ENCODE measurements at places on chromosomes 7 and 10.

- no peak for DNase-seq
These were observed 7.1 kb upstream of the PRKAR1B start for GRCh38 chr7:734214-734613.

- DNase-seq = no peak
These were observed 1128.7 kb downstream of the CNTNAP2 start for GRCh38 chr7:147245274-147245673.

DNA sequence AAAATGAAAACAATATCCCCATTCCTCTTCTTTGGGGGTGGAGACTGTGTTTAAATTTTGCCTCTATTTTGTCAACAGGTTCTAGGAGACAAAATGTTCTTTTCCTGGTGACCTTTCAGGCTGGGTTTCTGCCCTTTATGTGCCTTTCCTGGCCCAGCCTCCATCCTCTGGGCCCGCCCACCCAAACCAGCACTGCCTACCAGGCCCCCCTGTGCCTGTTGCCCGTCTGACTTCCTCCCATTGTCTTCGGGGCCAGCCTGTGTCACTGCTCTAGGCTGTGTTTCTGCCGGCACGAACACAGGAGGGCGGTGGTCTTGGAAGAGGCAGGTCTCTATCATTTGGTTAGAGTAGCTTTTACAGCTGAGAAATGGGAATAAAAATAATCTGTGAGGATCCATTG lies 13.9 kb downstream of the TSPAN14 start:
- no peak for DNase-seq

DNA sequence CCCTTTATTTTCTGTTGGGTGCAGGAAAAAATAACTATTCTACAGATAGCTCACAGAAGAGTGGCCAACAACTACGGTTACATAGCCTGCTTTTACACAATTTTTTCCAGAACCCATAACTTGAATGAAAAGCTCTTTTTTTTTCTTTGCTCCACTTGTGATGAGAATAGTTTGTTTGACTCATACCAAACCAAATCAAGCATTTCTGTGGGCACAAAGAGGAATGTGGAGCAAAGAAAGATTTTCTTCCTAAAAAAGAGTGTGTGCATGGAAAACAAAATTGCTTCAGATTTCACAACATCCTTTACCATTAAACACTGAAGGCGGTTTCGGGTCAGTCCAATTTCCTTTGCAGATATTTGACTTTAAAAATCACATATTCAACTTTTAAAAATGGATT lies 54.8 kb upstream of the RAB11FIP2 start:
- DNase-seq = no peak

GRCh38 chr10:55283031-55283430 lies 482.0 kb upstream of the PCDH15 start:
- DNase-seq = no peak

- peak; percentile 5 for DNase-seq
These were observed 68.9 kb downstream of the MYOF start for GRCh38 chr10:93413252-93413689.

GRCh38 chr7:147912946-147913638 lies 677.5 kb upstream of the C7orf33 start:
- DNase-seq = no peak

- no peak for DNase-seq
These were observed 353 bp downstream of the EPHB6 start for GRCh38 chr7:142855114-142855743.

DNA sequence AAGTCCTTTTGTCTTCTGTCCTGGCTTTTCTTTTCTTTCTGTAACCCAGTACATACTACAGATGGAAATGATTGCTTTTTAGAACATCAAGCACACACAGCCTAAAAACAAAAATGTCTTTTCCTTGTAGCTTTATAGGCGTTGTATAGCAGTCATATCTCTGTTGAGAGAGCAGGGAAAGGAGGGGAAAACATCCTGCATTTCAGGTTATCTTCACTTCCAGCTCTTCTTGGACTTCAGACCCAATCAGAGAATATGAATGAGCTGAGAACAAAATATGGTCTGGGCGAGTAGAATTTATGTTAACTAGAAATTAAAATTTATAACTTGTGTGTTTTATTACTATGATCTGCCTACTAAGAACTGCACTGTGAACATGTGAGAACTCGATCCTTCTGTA lies 14.7 kb downstream of the TMEM60 start:
- DNase-seq = no peak

DNA sequence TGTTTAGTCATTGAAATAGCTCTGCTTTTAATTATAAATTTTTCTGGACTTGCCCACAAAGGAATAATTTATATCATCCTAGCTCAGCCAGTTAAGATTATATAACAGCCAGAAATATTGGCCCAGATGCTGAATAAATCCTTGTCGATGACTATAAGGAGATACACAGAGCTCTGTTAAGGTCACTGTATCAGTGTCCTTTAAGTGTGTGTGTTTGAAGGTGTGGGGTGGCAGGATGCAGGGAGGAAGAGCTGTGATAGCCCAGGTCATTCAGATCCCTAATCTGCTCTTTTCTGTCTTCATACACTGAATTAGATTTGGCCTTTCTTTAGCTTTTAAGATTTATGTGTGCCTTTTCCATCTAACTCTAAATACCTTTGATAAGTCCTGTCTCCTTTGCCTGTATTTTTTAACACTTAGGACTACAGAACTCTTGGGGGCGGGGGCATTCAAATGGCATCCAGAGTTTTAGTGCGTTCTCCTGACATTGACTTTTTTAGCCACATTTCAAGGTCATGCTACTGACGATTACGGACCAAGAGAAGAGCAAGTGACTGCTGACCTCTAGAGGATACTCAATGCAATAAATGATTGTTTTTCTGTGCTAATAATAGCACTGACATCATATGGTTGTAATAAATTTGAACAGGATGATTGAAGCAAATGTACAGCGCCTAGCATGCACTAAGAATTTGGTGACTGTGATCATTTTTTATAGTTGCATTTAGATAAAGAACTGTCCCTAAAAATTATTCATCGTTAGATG lies 172.3 kb downstream of the CACNB2 start:
- DNase-seq = no peak

- DNase-seq = no peak
These were observed 3.8 kb downstream of the STMP1 start for GRCh38 chr7:135666156-135666555.

- no peak for DNase-seq
These were observed 208.9 kb upstream of the INHBA start for GRCh38 chr7:41911792-41912191.

DNA sequence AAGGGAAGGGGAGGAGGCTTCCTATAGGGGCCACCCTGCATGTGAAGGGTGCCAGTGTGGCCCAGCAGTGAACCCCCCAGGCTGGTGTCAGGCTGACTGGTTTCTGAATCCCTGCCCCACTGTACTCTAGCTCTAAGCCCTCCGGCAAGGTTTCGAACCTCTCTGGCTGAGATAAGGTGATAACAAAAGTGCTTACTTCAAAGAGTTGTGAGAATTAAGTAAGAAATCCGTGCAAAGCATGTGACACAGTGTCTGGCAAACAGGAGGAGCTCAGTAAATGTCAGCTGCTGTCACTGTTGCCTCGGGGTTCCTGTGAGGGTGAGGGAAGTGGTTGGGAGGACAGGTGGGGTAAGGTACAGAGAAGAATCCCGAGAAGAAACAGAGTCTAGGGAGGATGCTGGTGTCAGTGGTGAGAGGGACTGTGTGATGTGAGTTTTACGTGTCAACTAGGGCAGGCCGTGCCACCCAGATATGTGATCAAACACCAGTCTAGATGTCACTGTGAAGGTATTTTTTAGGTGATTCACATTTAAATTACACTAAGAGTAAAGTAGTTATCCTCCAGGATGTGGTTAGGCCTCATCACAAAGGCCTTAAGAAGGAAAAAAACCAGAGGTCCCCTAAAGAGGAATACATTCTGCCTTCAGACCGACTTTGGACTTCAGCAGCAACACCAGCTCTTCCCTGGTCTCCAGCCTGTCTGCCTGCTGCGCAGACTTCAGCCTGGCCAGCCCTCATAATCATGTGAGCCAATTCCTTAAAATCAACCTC lies 64.4 kb downstream of the BPGM start:
- peak; percentile 12 for DNase-seq

- DNase-seq = no peak
These were observed 396.9 kb downstream of the PTPRN2 start for GRCh38 chr7:158190756-158191155.
